Osteocyte (in vitro differentiated cells): ENCODE measurements at places on chromosomes 16 and 17. TPM values are rescaled to one million over a fixed set of nuclear protein-coding genes. Genes with fewer than 3 reads are reported as not detected.

GRCh38 chr17:16419074-16419928 lies 3.9 kb downstream of the TRPV2 start:
- H3K4me1 ChIP-seq: peaks cover 29% of the 10 kb centered on the region
- H3K27me3 ChIP-seq: no peaks in the 10 kb centered on the region
- H3K36me3 ChIP-seq: no peaks in the 10 kb centered on the region
- peak overlapping the region; percentile 63 for H3K27ac ChIP-seq

GRCh38 chr16:48497932-48498768 lies 111.8 kb downstream of the N4BP1 start:
- H3K27ac ChIP-seq: no peak overlapping the region
- H3K27me3 ChIP-seq: no peaks in the 10 kb centered on the region
- H3K4me3 ChIP-seq: no peak overlapping the region
- H3K36me3 ChIP-seq: no peaks in the 10 kb centered on the region
- peaks cover 51% of the 10 kb centered on the region for H3K4me1 ChIP-seq
- no peak for DNase-seq

DNA sequence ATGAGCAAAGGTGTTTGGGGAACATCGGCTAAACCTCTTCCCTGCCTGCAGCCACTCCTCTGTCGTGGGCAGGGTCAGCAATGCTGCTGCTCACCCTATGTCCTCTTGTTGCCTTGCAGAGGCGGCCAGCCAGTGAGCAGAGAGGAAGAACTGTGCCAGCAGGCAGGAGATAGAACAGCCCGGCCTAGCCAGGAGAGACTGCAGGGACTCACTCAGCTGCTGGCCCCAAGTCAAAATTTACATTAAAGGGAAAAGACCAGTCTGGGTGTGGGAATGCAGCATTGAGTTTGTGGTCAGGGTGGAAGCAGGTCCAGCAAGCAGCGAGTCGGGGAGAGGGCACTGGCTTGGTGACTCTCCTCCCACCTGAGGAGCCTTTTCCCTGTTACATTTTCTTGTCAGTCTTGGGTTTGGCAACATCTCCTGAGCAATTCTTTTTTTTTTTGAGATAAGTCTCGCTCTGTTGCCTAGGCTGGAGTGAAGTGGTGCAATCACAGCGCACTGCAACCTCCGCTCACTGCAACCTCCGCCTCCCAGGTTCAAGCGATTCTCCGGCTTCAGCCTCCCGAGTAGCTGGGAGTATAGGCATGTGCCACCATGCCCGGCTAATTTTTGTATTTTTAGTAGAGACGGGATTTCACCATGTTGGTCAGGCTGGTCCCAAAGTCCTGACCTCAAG lies 22.7 kb downstream of the LIG3 start:
- no peak overlapping the region for H3K27ac ChIP-seq
- no peak for DNase-seq
- H3K36me3 ChIP-seq: peaks cover 15% of the 10 kb centered on the region
- no peaks in the 10 kb centered on the region for H3K27me3 ChIP-seq
- H3K4me1 ChIP-seq: peaks cover 3% of the 10 kb centered on the region

GRCh38 chr17:29718446-29719039 lies 95.8 kb upstream of the CORO6 start:
- no peak for DNase-seq
- H3K4me1 ChIP-seq: peaks cover 21% of the 10 kb centered on the region
- H3K4me3 ChIP-seq: no peak overlapping the region
- H3K36me3 ChIP-seq: peaks cover 12% of the 10 kb centered on the region
- no peaks in the 10 kb centered on the region for H3K27me3 ChIP-seq

ALDH3A2 gene
- 87.5 and 97.1 TPM in 2 replicates for total RNA-seq

DNA sequence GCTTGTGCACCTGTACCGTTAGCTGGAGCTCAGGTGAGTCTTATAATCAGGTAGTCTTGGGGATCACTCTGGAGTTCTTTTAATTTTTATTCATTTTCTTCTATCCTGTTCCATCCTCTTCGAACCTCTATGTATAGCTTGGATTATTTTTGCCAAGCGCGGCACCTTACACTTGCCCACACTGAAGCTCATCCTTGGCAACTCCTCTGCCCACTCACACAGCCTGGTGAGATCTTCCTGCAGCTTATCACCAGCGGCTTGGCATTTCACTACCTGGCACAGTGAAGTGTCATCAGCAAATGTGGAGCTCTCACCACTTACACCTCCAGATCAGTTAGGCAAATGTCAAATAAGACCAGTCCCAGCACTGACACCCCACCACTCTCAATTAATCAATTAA lies 116.7 kb downstream of the CACNG3 start:
- DNase-seq: no peak
- H3K4me3 ChIP-seq: no peak overlapping the region
- no peak overlapping the region for H3K27ac ChIP-seq
- no peaks in the 10 kb centered on the region for H3K27me3 ChIP-seq
- no peaks in the 10 kb centered on the region for H3K36me3 ChIP-seq
- H3K4me1 ChIP-seq: no peaks in the 10 kb centered on the region

DNA sequence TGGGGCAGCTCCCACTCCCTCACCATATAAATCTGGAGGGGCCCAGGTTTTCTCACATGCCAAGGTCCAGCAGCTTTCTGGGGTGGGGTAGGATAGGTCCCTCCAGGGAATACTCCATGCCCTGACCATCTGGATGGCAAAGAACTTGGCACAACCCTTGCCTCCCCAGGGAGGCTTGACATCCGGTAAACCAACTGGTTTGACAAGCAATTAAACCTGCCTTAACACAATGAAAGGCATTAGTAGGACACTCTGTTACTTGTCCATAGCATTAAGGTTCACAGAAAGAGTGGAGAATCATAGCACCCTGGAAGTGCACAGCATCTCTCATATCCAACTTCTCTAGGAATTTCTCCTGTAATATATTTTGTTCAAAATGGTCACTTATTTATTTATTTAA lies 63.9 kb upstream of the MAF start:
- no peak overlapping the region for H3K4me3 ChIP-seq
- peaks cover 3% of the 10 kb centered on the region for H3K36me3 ChIP-seq
- H3K27me3 ChIP-seq: no peaks in the 10 kb centered on the region
- H3K27ac ChIP-seq: no peak overlapping the region
- H3K4me1 ChIP-seq: peaks cover 4% of the 10 kb centered on the region

ZFPM1 gene
- 5.6 and 5.7 TPM in 2 replicates for total RNA-seq

TMEM92 gene
- total RNA-seq: 4.3 and 6.6 TPM in 2 replicates

DNA sequence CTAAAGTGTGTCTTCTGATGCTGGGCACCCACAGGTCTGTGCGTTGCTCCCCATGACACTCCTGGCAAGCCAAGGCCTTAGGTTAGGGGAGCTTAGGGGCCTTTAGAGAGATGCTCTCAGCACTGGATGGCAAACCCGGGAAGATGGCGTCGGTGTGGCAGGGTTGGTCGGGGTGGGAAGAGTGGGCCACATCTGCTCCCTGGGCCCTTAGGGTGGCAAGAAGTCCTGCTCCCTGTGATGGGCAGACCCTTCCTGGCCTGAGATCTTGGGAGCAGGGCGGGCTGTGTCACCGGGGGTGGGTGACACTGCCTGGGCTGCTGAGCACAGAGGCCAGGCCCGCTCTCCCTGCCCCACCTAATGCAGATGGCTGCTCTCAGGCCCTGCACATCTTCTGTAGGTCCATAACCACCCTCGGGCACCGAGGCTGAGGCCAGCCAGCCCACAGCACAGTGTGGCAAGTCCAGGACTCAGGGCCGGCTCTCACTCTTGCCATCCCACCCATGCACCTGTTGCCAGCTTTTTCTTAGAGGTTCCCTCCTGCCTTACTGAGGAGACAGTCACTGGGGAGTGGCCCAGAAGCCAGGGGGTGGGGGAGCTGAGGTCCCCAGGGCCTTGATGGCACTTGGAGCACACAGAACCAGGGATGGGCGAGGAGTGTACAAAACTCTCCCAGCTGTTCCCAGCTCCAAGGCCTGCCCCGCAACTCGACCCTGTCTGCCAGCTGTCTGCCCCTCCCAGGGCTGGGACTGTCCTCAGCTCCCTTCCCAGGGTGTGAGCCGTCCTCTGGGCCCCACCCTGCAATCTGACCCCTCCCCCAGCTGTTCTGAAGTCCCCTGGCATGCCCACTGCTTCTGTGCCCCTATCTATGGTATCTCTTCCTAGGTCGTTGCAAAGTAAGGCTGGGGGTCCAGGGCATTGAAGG lies 4.4 kb upstream of the MTSS2 start:
- DNase-seq: no peak
- H3K4me3 ChIP-seq: no peak overlapping the region
- H3K27me3 ChIP-seq: no peaks in the 10 kb centered on the region
- H3K27ac ChIP-seq: peak overlapping the region; percentile 98
- peaks cover 81% of the 10 kb centered on the region for H3K4me1 ChIP-seq
- H3K36me3 ChIP-seq: no peaks in the 10 kb centered on the region

GRCh38 chr16:55647798-55648197 lies 8.0 kb upstream of the SLC6A2 start:
- no peak overlapping the region for H3K27ac ChIP-seq
- DNase-seq: no peak
- H3K27me3 ChIP-seq: peaks cover 34% of the 10 kb centered on the region

PERCC1 gene
- total RNA-seq: not detected in 2 replicates

DNA sequence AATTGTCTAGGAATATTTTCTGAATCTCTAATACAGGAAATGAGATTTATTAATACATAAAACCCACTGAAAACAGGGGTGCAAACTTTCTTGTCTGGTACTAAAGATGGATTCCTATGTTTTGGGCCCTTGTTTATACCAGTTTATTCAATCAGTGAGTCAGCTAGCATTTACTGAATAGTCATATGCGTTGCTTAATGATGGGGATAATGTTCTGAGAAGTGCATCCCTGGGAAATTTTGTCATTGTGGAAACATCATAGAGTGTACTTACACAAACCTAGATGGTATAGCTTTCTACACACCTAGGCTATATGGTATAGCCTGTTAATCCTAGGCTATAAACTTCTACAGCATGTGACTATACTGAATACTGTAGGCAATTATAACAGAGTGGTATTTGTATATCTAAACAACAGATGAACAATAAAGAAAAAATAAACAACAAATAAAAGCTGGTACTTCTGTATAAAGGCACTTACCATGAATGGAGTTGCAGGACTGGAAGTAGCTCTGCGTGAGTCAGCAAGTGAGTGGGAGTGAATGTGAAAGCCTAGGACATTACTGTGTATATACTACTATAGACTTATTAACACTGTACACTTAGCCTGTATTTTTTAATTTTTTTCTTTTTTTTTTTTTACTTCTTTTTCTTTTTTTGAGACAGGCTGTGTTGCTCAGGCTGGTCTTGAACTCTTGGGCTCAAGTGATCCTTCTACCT lies 63.7 kb downstream of the SIAH1 start:
- no peak for DNase-seq
- H3K36me3 ChIP-seq: peaks cover 13% of the 10 kb centered on the region
- no peak overlapping the region for H3K27ac ChIP-seq
- H3K4me3 ChIP-seq: no peak overlapping the region
- peaks cover 52% of the 10 kb centered on the region for H3K4me1 ChIP-seq
- H3K27me3 ChIP-seq: no peaks in the 10 kb centered on the region

DNA sequence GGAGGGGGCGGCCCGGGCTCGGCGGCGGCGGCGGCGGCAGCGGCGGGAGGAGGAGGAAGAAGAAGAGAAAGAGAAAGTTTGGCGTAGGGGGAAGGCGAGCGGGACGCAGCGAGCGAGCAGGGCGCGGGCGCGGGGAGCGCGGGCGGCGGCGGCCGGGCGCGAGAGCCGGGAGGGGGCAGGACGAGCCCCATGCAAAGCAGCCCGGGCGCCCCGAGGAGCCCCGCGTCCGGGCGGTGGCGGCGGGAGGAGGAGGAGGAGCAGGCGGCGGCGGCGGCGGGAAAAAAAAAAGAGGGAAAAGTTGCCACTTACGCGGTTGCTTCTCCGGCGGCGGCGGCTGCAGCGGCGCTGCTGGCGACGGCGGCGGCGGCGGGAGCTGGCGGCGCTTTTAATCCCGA lies 10.3 kb upstream of the ZFHX3 start:
- H3K27me3 ChIP-seq: no peaks in the 10 kb centered on the region
- peaks cover 40% of the 10 kb centered on the region for H3K4me1 ChIP-seq
- H3K27ac ChIP-seq: peak overlapping the region; percentile 24
- H3K4me3 ChIP-seq: peak overlapping the region; percentile 56
- DNase-seq: no peak

- DNase-seq: no peak
- no peaks in the 10 kb centered on the region for H3K27me3 ChIP-seq
- no peak overlapping the region for H3K27ac ChIP-seq
Observed at GRCh38 chr17:49583889-49584288, 8.2 kb downstream of the NXPH3 start.
